Activated CD4-positive, alpha-beta T cell treated with anti-CD3 and anti-CD28 coated beads, Interleukin-2, Interleukin-4, amounts not matched to agents 100 ng/mL and 50 ng/mL, durations not matched to agents 16 hours and 8 hours (primary cell): ENCODE measurements at places on chromosomes 5 and 9.

GRCh38 chr9:26551451-26551850, 341.2 kb downstream of the CAAP1 start:
- DNase-seq: no peak

GRCh38 chr5:177509381-177509951, at the start of gene DOK3:
Gene DOK3, minus strand, starts transcription at chr5:177509826. Its CDS starts 286 bp downstream, at chr5:177509540.
- no peak for DNase-seq

DNA sequence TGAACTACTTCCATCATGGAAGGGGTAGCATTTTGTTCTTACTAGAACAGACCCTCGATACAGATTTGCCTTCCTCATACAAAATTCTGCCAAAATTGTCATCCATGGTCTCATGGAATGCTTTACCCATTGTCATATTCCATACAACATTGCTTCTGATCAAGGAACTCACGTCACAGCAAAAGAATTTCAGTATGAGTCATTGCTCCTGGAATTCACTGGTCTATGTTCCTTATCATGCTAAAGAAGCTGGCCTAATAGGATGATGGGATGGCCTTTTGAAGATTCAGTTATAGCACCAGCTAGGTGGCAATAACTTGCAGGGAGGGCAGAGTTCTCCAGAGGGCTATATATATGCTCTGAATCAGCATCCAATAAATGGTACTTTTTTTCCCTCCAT, 18.2 kb upstream of the FNIP1 start:
- no peak for DNase-seq

- DNase-seq: no peak
Measured at GRCh38 chr5:104186510-104186909, 623.9 kb upstream of the NUDT12 start.

- no peak for DNase-seq
Measured at GRCh38 chr5:95327211-95327610, 42.3 kb upstream of the MCTP1 start.

DNA sequence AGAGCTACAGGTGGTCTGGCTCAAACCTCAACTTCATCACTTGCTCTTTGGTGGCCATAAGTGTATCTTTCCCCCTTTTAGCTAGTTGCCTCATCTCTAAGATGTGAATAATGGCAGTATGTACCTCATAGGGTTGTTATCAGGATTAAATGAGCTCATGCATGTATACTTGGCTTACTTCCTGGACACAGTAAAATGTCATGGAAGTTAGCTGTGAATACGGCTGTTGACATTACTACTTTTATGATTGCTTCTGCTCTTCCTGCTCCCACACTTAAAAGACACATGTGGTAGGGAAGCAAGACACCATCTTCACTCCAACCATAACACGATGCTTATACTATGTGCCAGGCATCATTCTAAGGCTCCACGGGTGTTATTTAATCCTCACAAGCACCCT, 114.5 kb upstream of the GPR151 start:
- DNase-seq: no peak

- DNase-seq: no peak
Measured at GRCh38 chr5:68886814-68887213, 207.0 kb upstream of the SLC30A5 start.

- no peak for DNase-seq
Measured at GRCh38 chr5:151880324-151880723, 44.3 kb downstream of the GLRA1 start.

DNA sequence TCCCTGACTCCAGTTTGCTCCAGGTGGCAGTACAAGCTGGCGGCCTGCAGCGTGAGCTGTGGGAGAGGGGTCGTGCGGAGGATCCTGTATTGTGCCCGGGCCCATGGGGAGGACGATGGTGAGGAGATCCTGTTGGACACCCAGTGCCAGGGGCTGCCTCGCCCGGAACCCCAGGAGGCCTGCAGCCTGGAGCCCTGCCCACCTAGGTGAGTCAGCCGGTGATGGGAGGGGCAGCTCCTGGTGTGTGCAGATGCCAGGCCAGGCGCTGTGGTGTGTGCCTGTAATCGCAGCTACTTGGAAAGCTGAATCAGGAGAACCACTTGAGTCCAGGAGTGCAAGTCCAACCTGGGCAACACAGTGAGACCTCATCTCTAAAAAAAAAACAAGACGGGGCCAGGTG, 10.0 kb upstream of the CACFD1 start:
- no peak for DNase-seq

- no peak for DNase-seq
Measured at GRCh38 chr9:134637696-134638501, 3.7 kb upstream of the COL5A1 start.

DNA sequence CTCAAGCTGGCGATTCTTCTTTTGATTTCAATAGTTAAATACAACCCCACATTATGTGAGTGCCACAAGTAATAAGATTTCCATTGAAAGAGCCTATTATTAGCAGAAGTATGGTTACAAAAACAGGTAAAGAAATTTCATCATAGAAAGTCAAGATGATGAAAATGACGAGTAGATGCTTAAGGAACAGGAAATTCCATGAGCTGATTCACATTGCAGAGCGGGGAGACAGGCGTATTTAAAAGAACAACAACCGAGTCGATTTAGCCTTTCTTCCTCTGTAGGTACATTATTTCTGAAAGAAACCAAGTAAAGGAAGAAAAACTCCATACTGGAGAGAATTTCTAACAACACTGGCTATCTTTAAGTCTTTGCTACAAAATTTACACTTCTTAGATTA, 310.4 kb downstream of the SLF1 start:
- no peak for DNase-seq

DNA sequence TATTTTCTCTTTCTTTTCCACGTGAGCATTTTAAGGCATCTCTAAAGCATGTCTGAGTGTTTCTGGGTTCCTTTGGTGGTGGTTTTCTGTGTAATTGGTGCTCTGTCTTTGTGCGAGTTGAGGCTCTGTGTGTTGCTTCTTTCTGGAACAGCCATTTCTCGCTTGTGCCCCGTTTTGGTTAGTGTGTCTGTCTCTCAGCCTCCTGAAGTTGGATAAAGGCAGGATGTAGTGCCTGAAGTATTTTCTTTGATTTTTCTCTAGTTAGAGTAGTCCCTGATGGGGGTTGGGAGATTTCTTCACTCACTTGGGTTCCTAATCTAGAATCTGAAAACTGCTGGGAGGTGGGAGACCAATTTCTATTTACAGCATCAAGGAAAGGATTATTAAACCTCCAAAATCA, 129.7 kb upstream of the TMEM161B start:
- DNase-seq: no peak

DNA sequence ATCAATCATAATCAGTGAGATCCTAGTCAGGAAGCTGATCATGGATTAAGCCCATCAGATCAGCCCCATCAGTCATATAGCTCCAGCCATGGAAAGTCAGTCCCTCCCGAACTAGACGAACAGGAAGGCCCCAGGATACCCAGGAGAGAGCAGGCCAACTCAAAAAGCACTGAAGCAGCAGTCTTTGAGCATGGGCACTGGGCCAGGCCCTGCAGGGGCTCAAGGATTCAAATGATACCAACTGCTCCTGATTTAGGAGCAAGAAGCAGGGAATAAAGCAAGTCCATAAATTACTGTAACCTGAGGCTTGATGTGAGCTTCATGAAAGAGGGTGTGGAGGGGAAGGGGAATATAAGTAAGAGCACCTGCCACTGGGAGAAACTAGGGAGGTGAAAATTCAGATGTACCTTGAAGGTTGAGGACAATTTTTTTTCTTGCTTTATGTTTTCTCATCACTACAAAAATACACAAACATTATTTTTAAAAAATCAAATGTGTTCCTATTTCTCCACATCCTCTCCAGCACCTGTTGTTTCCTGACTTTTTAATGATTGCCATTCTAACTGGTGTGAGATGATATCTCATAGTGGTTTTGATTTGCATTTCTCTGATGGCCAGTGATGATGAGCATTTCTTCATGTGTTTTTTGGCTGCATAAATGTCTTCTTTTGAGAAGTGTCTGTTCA, 115.2 kb downstream of the SIL1 start:
- DNase-seq: no peak

DNA sequence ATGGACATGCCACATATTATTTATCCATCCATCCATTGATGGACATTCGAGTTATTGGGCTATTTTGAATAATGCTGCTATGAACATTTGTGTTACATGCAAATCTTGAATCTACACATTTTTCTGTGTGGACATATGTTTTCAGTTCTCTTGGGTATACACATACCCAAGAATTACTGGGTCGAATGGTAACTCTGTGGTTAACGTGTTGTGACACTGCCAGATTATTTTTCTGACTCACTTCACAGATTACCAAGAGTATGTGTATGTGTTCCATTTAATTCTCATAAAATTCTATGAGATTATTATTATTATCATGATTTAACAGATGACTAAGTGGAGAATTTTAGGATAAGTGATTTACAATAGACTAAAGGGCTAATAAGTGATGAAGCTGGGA, 26.7 kb downstream of the CYFIP2 start:
- DNase-seq: no peak

GRCh38 chr5:90739567-90739966, 181.0 kb downstream of the ADGRV1 start:
- DNase-seq: no peak

GRCh38 chr9:117625154-117625553, 79.0 kb upstream of the TLR4 start:
- no peak for DNase-seq

- DNase-seq: no peak
Measured at GRCh38 chr5:67106626-67107342, 89.8 kb downstream of the CD180 start.

GRCh38 chr9:136296434-136297015, 7.4 kb downstream of the CCDC187 start:
- no peak for DNase-seq

- no peak for DNase-seq
Measured at GRCh38 chr9:75544815-75545214, 345.7 kb upstream of the PCSK5 start.

DNA sequence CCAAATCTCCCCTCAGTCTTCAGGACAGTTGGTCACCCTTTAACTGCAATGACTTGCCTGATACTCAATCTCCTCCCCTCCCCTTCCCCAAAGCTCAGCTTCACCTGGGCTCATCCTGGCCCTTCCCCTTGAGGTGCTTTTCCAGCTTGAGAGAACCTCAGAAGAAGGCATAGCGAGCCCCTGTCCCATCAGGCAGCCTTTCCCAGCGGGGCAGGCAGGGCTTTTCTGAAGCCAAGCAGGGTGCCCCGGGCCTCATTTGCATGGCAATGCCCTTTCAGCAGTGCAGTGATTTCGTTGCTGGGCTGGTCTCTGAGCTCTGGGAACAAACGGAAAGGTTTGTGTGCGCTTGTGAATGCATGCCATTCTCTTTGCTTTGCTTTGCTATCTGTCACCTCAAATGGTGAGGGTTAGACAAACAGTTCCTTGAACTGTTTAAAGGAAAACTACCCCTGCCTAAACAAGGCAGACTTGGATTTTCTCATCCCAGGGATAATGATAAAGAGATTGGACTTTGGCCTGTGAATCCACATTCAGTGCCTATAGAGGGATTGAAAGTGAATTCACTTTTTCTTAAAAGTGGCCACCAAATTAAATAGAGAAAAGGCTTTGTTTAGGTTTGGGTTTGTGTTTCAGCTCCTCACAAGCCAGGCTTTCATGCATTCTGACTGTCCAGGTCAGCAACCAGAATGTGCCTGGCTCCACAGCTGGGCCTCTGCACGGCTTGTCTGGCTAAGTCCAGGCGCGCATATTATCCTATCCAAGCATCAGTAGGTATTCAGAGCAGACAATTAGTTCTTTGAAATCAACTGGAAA, 165.3 kb downstream of the ZNF608 start:
- DNase-seq: no peak

GRCh38 chr9:109115931-109116526, 3.7 kb downstream of the TMEM245 start:
- no peak for DNase-seq

- DNase-seq: no peak
Measured at GRCh38 chr9:127832248-127832647, 22.2 kb downstream of the ENG start.

- no peak for DNase-seq
Measured at GRCh38 chr5:25579111-25579510, 934.3 kb upstream of the CDH10 start.

- no peak for DNase-seq
Measured at GRCh38 chr9:83339435-83339834, 198.8 kb downstream of the FRMD3 start.

DNA sequence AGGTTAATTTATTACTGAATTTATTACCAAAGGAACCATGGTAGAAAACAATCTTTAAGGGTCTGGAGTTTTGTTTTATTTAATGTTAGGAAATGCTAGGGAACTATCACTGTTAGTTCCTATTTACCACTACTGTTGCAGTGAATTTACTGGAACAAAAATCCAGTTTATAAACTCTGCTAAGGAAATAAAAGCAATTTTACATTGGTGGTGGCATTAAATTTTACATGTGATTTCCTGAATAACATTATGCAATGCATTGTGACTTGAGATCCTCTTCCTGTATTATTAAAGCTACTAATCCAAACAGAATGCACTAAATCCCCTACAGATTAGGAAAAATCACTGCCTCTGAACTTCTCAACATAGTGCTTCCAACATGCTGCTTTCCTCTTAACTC, 599.5 kb upstream of the PTGER4 start:
- no peak for DNase-seq

DNA sequence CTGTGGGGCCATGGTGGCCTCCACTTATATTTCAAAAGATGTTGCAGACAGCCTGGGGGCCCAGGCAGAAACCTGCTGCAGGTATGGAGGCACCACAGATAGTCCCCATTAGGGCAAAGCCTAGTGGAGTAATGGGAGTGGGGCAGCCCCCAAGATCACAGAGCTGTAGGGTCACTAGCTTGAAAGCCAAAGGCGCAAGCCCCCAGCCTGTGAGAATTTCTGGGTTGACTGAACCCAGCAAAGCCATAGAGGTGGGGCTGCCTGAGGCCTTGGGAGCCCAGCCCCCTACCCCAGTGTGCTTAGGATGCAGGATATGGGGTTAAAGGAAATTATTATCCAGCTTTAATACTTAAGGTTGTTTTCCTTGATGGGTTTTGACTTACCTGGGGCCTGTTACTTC, 165.3 kb upstream of the FBN2 start:
- no peak for DNase-seq

GRCh38 chr9:27339661-27340284, 42.8 kb upstream of the EQTN start:
- DNase-seq: no peak

DNA sequence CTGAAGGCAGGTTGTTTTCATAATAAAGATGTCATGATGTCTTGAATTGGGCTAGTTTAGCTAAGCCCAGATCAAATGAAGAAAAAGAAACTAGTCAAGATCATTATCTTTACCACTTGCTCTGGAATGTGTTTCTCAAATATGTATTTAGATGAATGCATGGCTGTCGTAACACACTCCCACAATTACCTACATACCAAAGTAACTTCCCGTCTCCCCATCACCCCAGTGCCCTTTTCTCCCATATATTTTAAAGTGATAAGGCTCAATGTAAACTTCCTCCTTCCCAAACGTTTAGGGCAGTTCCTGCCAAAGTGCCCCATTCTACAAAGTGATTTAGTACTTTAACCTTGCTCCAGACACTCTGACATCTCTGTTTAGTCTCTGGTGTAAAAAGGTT, 61.4 kb downstream of the SLC1A3 start:
- DNase-seq: no peak

GRCh38 chr5:91049112-91049511, 334.0 kb downstream of the ARRDC3 start:
- no peak for DNase-seq
